Renal pelvis (tissue), 12 donors: ENCODE measurements at places on chromosomes 3 and 15. TPM values are rescaled to one million over a fixed set of nuclear protein-coding genes. Genes with fewer than 3 reads are reported as not detected.
A peak's percentile ranks its signal among the peaks of the same experiment; 100 is the strongest.

Gene WNT7A
- not detected for polyA plus RNA-seq

Gene AHSG
- 0.56 TPM for polyA plus RNA-seq

Gene ALPK3
- polyA plus RNA-seq, result 23.8 TPM

Gene AMIGO3
- polyA plus RNA-seq, result 2.3 TPM

Gene DCP1A
- polyA plus RNA-seq, result 24.9 TPM

- DNase-seq, result no peak
Measured at GRCh38 chr3:102179326-102180177, 255.3 kb upstream of the ZPLD1 start.

DNA sequence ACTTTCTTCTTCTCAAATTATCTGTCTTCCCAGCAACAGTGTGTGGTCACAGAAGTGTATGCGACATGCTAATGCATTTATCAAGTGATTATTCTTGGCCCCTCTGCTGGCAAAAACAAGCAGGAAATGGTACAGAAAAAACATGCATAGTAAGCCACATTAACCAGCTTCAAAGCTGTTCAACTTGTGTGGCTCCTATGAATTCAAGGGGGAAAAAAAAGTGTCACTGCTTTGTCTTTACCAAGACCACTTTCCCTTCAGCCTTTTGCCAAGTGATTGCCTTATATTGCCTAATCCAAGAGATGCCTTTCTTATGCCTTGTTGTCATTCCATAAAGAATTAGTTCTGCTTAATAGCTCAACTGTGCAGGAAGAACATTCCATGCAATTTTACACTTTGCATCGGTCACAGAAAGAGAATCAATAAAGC is 39.1 kb downstream of the PRTG start:
- DNase-seq, result peak; percentile 24

DNA sequence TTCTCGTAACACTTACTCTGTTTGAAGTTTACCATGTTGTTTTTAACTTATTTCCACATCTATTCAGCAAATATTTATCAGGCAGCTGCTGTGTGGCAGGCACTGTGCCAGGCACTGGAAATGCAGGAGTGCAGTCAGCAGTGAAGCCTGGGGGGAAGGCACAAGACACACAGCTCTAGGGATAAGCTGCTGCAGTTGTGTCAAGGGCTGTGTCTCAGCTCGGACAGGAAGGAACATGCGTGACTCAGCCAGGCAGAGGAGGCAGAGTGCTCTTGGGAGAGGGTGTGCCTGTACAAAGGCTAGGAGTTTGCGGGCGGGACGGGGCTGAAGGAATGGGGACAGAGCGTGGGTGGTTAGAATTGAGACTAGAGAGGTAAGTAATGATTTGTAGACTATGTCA is 24.7 kb downstream of the LYSMD4 start:
- DNase-seq, result no peak

DNA sequence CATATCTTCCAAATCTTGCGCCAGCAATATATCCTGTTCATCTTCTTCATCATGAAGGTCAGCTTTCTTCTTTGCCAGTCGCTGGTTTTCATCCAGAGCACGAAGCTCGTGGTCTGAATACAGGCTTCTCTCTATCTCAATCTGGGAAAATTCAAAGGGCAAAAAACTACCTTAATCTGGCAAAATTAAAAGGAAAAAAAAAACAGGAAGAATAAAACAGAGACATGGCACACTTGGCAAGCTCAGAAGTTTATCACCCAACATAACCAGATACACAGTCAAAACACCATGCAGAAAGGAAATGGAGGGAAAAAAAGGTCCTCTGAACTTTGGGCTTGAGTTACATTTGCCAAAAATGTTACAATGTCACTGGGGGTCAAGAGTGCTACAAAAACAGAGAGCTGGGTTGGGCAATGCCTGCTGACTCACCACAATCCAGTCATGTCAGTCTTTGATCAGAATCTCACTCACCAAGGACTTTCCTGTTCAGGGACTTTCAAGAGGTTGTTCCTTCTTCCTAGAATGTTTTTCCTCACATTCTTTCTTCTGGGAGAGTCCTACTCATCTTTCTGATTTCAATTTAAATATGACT is 1.5 kb downstream of the MRPL46 start:
- no peak for DNase-seq

GRCh38 chr3:160735826-160736225 is 20.2 kb upstream of the PPM1L start:
- DNase-seq, result no peak

- no peak for DNase-seq
Measured at GRCh38 chr3:172694573-172695246, 16.2 kb downstream of the NCEH1 start.

DNA sequence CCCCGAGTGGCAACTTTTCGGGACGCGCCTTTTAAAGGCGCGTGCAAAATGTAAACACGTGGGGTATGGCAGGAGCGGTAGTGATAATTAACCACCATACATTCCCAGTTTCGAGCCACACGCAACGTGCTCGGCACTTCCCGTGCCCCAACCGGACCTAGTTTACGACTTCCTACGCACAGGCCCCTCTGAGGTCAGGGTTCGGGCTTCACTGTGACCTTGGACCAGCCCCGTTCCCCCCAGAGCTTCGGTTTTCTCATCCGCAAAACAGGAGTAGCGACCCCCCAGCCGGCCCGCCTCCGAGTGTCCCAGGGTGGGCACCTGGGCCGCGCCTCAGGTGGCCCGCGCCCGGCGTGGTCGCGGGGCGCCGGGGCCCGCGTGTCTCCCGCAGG is 451 bp downstream of the CHCHD4 start:
- DNase-seq, result peak; percentile 10
